Activated B cell treated with CpG ODN at 0.5 μM for 24 hours (primary cell): ENCODE measurements at places on chromosomes 7 and 10. TPM values are rescaled to one million over a fixed set of nuclear protein-coding genes. Genes with fewer than 3 reads are reported as not detected.

DNA sequence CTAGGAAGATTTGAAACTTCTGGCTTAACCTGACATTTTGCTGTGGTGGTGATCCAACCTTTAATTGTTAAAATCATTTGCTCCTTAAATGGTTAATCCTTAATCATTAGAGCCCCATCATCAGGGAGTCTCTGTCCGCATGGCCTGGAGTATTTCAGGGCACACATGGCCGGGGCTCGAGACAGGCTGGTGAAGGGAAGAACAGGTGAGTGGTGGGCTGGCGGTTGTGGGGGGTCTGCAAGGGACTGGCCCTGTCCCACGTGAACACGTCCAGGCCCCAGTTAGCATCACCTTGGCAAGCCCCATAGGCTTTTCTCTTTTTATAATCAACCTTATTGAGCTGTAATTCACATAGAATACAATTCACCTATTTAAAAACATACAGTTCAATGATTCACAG is 109.5 kb downstream of the DNAJB6 start:
- no peak for DNase-seq

- DNase-seq = no peak
Observed at GRCh38 chr10:133173860-133174640, 14.0 kb downstream of the KNDC1 start.

- no peak for DNase-seq
Observed at GRCh38 chr7:134991469-134992339, 5.4 kb downstream of the AGBL3 start.

DNA sequence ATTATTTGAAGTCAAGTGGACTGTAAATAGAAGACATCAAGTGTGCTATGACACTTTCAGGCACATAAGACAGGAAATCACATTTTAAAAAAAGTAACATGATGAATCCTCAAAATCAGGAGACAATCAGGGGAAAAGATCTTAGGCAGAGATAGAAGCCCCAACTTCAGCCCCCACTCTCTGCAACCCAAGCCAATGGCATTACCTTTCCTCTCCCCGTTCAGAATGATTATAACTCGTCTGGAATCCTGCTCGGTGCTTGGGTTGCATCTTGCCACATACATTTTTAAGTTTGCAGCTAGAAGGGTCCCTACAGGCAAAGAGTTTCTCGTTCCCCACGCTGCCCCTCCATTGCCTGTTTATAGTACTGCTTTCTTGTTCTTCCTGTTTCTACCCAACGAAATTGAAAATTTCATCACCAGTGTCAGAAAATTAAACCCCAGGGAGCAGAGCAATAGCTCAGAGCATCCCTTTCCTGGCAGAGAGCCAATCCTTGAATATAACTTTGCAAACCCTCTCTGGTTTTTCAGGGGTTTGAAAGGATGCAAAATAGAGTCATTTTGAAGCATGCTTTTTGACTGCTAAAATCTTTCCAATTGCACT is 260.5 kb upstream of the AOAH start:
- DNase-seq = no peak

GRCh38 chr10:91340613-91341362 is 69.4 kb upstream of the HECTD2 start:
- DNase-seq = no peak

GPR85 gene
- total RNA-seq = not detected in 2 replicates

DNA sequence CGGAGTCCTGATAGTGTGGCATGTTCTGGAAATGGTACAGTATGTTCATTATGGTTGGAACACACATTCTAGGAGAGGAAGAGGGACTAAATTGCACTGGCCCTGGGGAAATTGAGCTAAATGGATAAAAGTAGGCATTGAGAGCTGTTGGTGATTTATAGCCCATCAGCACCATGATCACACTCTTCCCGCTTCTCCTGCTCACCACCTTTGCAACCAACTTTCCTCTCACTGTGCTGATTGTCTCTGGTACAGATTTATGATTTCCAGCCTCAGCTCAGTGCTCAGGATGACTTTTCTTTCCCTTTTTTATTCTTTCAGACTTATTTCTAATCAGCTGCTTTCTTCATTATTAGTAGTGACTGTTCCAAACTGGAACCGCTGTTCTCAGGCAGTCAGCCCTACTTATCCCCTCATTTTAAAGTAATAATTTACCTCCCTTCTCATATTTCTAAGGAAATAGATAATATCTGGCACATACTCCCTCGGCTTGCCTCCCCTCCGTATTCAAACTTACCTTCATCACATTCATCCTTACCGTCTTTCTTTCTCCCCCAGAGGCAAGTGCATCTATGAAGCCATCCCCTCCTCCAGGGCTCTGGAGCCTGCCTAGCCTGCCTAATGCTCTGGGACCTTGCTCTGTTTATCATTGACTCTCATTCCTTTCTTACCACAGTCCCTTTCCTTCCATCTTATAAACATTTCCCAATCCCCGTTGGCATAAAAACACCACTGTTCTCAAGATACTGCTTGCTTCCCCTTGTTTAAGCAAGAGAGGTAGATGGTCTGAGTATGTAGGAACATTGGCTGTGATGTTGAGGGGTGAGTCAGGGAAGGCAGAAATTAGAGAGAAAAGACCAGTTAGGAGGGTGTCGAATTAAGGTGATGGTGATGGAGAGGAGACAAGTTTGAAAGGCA is 51.6 kb upstream of the RPA3 start:
- DNase-seq = no peak

POLD2 gene
- total RNA-seq = 146 and 147 TPM in 2 replicates

DNA sequence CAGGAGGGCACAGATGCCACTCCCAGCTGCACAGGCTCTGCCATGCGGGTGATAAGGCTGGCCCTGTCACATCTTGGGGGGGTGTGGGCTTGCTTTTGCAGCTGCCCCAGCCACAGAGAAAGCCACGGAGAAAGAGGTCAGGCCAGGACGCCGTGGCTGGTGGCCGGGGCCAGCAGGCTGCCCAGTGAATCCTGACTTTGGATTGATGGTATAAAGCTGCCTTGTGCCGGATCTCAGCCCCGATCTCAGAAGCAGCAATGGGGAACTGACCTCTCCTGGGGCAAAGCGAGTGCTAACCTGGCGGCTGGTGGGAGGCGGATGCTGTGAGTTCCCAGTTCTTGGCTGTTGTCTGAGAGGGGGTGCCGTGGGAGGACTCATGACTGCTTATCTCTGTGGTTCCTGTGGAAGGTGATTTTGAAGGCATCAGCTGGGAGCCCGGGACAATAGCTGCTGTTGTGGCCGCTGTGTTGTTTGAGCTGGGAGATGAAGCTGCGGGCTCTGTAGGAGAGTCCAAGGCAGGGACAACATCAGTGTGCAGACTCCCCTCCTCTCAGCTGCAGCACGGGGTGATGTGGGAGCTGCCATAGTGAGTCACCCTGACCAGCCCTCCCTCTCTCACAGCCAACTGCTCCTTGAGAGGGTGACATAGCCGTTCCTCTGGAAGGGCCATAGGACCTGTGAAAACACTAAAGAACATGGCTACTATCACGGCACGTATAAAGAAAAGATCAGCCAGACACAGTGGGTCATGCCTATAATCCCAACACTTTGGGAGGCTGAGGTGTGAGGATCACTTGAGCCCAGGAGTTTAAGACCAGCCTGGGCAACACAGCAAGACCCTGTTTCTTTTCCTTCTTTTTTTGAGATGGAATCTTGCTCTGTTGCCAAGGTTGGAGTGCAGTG is 17.0 kb downstream of the IL15RA start:
- DNase-seq = no peak

- DNase-seq = no peak
Observed at GRCh38 chr10:1851762-1852161, 114.4 kb upstream of the ADARB2 start.

KCND2 gene
- not detected in 2 replicates for total RNA-seq

DNA sequence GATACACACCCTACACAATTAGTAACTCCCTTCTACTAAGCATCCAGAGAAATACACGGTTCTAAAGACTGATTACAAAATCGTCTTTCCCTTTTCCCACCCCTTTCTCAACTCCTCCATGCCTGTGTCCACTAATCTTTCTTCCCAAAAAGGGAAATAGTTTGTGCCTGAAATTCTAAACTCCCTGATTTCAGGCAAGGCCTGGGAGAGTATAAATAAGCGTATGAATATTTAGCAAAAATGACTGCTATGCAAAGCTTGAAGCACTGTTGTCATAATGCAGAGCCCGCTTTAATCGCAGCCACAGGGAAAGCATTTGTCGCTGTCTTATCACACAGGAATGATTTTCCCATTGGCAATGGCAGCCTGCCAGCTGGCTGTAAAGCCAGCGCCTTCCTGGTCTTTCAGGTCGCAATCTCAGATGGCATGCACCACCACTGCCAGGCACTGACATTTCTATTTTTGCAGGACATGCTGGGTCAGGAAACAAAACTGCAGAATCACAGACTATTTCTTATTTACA is 142.9 kb upstream of the PCGF5 start:
- no peak for DNase-seq

DNA sequence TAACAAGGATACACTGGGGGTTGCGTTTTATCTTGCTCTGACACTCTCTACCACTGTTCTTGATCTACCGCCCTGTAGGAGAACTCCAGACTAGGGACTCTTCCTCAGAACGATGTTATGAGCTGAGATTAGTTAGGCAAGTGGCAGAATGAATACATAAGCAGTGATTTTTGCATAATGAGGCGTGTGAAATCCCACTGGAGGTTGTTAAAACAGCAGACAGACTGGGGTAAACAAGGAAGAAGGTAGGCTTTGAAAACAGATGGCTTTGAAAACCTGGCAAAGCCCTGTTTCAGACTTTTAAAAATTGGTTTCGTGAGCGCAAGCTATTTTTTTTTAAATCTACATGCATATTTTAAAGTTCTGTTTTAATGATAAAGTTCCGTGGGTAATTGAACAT is 785.2 kb downstream of the TYW1 start:
- DNase-seq = no peak

DNA sequence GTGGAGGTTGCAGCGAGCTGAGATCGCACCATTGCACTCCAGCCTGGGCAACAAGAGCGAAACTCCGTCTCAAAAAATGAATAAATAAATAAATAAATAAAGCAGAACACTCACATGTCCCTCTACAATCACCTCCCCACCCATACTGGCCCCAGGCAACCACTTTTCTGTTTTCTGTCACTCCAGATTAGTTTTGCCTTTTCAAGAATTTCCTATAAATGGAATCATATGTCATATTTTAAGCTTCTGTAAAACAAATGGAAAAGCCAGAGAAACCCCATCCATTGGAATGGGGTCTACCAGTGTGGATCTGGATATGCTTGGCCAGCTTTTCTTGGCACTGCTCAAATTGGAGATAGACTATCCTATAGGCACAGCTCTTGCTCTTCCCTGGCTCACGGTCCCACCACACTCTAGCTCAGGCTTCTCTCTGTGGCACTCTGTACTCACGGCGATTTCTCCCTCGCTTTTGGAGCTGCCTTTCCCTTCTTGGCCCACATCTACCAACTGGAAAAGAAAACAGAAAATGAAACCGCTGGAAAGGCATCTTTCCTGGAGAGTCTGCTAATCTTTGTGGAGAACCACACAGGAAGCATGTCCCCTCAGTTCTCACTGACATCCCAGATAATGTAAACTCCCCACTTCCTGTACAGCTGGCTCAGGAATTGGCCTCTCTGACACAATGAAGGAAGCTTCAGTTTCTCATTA is 210.1 kb downstream of the JCAD start:
- no peak for DNase-seq

SPAM1 gene
- total RNA-seq = not detected in 2 replicates

GRCh38 chr7:114426382-114426781 is 11.8 kb downstream of the FOXP2 start:
- DNase-seq = no peak
